ENCODE measurements at places on chromosomes 3 and 15. TPM values are rescaled to one million over a fixed set of nuclear protein-coding genes. Genes with fewer than 3 reads are reported as not detected.

The GPR27 gene
- polyA plus RNA-seq, result 9.1 TPM

The NANOGP8 gene
- not detected for polyA plus RNA-seq

The SH3GL3 gene
- 9.5 TPM for polyA plus RNA-seq

The STAB1 gene
- polyA plus RNA-seq, result 31.7 TPM

The ELP6 gene
- polyA plus RNA-seq, result 48.2 TPM

The CCNL1 gene
- polyA plus RNA-seq, result 453 TPM

DNA sequence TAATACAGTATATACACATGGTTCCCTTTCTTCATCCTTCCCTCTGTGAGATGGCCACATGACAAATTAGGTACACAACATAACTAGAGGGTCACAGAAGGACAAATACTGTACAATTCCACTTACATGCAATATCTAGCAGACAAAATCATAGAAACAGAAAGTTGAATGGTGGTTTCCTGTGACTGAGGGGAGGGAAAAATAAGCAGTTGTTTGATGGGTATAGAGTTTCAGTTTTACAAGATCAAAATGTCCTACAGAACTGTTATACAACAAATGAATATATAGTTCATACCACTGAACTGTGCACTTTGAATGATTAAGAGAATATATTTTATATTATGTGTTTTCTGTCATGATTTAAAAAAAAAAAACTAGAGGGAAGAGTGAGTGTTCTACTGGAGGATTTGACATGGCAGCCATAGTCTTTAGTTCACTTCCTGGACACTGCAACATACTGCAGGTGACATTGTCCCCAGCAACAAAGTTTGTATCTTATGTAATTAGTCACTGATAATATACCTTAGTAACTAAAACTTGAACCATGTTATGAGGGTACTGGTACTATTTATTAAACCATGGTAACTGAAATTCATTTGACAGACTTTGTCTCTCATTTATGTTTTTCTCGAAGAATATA, 37.2 kb downstream of the CCDC54 start:
- no peak for DNase-seq

DNA sequence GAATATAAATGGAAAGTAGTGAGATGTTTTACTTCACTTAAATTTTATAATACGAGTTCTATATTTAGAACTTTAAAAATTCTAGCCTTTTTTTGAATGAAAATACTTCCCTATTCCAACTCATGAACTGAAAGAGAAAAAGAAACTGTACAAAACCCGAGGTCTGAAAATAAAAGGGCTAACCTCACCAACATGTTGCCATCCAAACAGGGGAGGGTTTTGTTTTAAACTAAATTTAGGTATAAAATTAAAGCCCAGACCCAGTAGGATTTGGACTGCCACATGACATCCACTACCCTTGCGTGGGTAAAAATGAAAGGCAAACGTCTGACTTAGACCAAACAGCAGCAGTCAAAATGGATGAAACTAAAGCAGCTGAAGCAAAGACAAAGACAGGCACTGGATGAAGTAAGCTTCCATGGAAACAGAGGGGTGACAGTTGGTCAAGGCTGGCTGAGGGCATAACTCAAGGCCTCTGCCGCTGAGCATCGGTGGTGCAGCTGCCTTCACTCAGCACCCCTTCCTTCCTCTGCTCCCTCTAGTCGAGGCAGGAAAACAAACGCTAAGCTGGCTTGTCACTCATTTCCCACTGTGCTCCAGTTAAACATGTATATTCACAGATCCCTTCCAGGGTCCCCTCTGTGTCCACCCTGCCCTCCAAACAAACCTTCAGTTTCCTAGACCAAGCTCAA, 58.1 kb downstream of the TM4SF4 start:
- DNase-seq, result no peak

DNA sequence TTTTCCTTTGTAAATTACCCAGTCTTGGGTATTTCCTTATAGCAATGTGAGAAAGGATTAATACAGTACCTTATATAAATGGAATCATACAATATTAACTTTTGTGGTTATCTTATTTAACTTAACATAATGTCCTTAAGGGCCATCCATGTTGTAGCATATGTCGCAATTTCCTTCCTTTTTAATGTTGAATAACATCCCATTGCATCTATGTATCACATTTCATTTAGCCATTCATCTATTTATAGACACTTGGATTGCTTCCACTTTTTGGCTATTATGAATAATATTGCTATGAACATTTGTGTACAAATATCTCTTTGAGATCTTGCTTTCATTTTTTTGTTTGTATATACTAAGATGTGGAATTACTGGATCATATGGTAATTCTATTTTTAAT, 342.2 kb downstream of the PDCD6IP start:
- no peak for DNase-seq

DNA sequence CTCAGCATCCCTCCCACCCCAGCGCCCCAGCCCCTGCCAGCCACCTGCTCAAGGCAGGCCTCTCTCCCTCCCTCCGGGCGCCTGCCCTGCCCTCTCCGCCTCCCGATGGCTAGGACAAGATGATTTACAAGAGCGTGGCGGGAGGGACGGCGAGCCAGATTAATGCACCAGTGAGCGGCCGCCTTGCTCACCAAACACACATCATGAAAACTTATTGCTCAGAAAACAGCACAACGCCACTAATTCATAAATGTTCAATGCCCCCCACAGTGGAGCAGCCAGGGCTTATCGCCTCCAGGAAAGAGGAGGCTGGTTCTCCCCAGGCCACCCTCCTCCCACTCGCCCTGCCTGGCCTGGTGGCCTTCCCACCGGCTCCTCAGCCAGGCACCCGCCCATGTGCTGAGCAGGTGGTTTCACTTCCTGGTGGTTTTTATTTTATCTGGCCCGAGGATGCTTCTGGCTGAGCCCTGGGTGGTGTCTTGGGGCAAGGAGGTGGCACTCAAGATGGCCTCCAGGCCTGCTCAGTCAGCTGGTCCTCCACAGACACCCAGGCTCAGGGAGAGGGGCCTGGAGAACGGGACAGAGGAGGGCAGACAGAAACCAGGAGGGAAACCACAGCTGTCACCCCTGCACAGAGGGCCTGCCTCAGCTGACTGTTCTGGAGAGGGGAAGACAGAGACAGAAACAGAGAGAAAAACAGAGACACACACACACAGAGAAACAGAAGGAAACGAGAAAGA, 284.9 kb downstream of the UACA start:
- no peak for DNase-seq

- no peak for DNase-seq
These were observed 179.4 kb downstream of the GBE1 start for GRCh38 chr3:81581966-81582599.

- no peak for DNase-seq
These were observed 70.0 kb downstream of the ECT2 start for GRCh38 chr3:172820492-172820891.

DNA sequence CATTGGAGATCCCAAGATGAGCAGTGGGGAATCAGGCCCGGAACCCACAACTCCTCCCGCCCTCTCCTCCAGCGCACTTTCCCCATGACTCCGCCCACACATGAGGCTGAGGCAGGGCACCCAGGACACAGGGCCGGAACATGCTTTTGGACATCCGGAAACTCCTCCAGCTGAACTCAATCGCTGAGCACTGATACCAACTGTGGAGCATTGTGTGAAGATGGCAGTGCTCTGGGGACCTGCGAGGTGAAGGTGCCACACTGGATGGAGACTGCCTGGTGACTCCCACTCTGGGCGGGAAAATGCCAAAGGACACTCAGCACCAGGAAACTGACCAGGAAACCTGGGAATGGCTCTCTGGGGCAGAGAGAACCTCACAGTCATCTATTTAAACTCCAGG, 189.1 kb downstream of the FAM43A start:
- DNase-seq, result no peak

GRCh38 chr15:83734487-83734886, 80.6 kb downstream of the ADAMTSL3 start:
- no peak for DNase-seq
